G401 (cell line): ENCODE measurements at places on chromosomes 3 and 15. TPM values are rescaled to one million over a fixed set of nuclear protein-coding genes. Genes with fewer than 3 reads are reported as not detected.
A peak's percentile ranks its signal among the peaks of the same experiment; 100 is the strongest.

The BNC1 gene
- not detected in 2 replicates for total RNA-seq

- peak; percentile 71 for DNase-seq
These were observed 9.6 kb downstream of the OSBPL11 start for GRCh38 chr3:125585595-125586223.

- DNase-seq, result no peak
These were observed 2.8 kb upstream of the FAM131A start for GRCh38 chr3:184334470-184335158.

The GPR27 gene
- 0.31 TPM in 1 of 2 replicates, not detected in the other for total RNA-seq

The CTXN2 gene
- total RNA-seq, result not detected in 2 replicates

DNA sequence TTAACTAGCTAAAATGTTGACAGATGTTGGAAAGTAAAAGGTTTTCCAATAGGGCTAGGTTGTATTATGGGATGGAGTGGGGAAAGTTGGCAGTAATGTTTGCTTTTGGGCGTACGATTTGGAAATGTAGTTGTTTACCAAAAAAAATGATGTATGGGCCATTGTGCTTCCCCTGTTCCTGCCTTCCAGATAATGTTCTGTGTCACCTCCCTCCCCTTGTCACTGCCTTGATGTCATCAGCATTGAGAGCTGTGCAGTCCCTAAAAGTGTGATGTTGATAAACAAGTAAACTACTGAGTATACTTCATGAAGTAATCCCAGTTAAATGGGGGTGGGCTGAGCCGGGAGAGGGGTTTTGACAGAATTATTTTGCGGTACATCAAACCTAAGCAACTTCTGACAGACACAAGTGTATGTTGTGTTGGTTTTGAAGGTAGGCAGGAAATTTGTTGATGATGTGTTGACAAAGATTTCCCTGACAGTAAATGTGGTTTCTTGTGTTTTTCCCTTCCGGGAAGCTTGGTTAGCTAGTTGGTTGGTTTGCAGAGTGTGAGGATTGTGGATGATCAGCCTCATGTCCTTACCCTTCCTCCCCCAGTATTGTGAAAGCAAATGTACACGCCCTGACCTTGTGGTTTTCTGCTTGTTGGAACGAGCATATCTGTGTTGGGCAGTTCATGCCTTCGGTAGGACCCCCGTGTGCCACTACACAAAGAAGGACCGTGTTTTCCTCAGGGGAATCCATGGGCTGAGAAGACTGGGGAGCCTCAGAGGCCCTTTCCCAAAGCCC, 87.3 kb downstream of the PGPEP1L start:
- DNase-seq, result no peak

- no peak for DNase-seq
These were observed 642.8 kb upstream of the NR2F2 start for GRCh38 chr15:95687686-95688085.

The CADM2 gene
- not detected in 2 replicates for total RNA-seq

GRCh38 chr15:29097168-29097567, 172.5 kb downstream of the NSMCE3 start:
- DNase-seq, result no peak

DNA sequence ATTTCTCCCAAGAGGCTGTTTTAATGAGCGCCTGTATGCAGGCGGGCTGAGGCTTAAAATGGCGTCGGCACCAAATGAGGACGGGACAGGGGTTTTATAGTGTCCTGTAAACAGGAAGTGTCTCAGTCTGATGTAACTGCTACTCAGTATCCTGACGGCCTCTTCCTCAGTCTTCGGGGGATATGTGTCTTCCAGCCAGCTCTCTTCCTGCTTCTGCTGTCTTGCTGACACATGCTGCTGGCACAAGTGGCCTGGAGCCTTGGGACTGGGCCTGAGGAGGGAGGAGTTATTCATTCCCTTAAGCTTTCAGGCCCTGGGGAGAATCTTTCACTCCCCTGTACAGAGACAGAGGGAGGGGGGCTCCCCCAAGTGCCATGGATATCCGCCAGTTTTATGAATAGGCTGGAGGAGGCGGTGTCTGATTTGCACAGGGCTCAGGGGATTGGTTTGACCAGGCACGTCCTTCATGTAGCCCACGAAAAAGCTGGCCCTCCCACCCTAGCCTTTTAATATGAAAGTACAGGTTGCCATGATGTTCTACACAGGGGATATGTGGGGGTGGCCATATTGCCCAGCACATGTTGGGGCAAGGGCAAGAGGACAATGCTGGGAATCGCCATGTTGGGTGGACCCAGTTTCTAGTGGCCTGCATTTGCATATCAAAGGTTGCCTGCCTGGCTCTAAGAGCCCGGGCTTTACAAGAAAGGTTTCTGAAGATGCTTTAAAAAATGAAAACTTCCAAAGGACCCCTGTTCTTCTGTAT, 19.9 kb downstream of the NDUFB4 start:
- DNase-seq, result peak; percentile 20

The PIGBOS1 gene
- total RNA-seq, result 13.5 and 14.9 TPM in 2 replicates

DNA sequence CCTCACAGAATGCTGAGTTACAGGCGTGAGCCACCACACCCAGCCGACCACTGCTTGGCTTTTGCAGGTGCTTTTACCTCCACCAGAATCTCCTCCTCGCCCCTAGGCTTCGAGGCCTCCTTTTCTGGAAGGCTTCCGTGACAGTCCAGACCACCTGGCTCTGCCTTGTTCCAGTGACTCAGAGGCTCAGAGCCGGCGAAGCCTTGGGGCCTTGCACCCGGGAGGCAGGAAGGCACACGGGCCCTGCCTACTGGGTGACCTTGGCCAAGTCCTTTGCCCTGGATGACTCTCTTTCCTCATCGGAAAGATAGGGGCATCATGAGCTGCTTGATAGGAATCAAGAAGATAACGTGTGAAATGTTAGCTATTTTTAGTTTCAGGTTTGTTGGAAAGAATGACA, 31.3 kb upstream of the FURIN start:
- DNase-seq, result no peak

DNA sequence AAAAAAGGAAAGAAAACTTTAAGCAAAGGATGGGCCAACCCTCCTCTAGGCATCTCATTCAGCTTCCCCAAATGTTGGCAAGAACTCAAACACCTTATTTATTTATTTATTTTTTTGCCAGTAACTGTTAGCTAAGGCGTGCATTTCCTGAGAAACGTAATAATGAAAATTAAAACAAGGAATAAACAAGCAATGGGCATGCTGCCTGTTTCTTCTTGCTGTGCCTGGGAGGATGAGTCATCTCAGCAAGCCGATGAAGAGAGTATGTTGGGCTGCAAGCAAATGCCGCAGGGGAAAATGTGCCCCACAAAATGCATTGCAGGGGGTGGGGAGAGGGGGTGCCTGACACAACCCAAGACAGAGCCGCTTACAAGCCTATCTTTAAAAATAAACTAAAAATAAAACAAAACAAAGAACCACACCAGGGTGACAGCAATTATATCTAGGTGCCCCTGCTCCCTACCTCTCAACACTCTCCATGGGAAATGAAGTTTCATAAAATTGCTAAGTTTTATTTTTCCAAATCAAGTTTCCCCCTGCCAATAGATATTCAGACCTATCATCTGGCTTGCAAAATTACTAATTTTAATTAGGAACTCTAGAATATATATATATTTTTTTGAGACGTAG, 40.3 kb downstream of the EIF4E3 start:
- peak; percentile 18 for DNase-seq

The TRPM1 gene
- total RNA-seq, result 3.2 TPM in 1 of 2 replicates, not detected in the other

- no peak for DNase-seq
These were observed 150.9 kb downstream of the FBN1 start for GRCh38 chr15:48494631-48495030.

- peak; percentile 84 for DNase-seq
These were observed 43.9 kb downstream of the ADCY5 start for GRCh38 chr3:123405021-123405420.

GRCh38 chr3:25153136-25153535, 274.9 kb upstream of the RARB start:
- no peak for DNase-seq

DNA sequence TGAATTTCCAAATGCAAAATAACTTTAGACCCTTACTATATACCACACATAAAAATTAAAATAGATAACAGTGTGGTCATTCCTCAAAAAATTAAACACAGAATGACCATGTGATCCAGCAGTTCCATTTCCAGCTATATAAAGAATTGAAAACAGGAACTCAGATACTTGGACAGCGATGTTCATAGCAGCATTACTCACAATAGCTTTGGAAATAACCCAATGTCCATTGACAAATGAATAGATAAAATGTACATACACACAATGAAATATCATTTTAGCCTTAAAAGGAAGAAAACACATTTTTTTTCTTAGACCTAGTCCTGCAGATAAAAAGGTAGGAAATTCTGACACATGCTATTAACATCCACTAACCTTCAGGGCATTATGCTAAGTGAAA, 26.7 kb downstream of the RAD51 start:
- DNase-seq, result no peak

- no peak for DNase-seq
These were observed 174.2 kb downstream of the CACNA2D3 start for GRCh38 chr3:54296531-54296930.

The MEF2A gene
- 13.6 and 25.1 TPM in 2 replicates for total RNA-seq

DNA sequence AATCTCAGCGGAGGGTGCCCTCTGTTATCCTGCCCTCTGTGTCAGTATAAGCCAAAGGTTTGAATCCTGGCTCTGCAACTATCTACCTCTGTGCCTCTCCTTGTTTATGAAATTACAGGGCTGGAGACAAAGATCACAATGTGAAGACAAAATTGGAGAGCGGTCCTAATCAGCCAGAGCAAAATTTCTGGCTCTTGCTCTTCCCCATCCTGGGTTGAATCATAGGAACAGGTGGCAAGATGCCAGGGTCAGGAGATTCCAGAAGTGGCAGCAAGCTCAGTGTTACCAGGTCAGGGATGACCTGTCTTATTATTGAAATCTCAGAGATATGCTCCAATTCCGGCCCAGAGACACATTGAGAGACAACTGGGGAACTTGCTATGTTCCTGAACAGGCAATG, 2.3 kb upstream of the CCR2 start:
- DNase-seq, result no peak

DNA sequence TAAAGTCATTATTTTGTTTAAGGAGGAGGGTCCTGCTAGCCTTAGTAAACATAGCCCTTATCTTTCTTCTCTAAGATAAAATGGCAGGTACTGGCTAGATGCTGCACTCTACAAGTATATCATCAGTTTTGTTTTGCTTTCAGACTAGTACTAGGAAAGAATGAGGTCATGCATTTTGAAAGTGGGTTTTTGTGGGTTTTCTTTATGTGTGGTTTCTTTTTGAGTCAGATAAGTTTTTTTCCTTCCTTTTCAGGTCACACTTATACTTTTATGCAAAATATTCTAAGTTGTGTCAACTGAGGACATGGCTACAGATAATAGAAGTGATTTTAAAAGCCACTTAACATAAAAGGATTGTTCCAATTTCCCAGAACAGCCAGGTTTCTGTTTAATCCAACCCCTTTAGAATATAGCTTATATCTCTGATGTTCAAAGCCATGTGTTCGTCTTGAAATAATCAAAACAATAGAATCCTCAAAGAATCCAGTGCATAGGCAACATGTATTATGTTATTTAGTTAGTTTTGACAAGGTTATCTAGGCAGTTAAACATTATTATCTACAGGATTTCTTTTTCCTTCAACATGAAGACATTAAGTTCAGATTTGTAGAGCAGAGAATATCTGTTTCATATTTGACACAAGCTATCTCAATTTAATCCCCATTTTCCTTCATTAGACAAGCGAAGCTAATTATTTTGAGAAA, 406.2 kb downstream of the RBMS3 start:
- no peak for DNase-seq

- DNase-seq, result no peak
These were observed 62.3 kb upstream of the ARL8B start for GRCh38 chr3:5059782-5060181.
